ENCODE measurements at places on chromosomes 16 and 17.

DNA sequence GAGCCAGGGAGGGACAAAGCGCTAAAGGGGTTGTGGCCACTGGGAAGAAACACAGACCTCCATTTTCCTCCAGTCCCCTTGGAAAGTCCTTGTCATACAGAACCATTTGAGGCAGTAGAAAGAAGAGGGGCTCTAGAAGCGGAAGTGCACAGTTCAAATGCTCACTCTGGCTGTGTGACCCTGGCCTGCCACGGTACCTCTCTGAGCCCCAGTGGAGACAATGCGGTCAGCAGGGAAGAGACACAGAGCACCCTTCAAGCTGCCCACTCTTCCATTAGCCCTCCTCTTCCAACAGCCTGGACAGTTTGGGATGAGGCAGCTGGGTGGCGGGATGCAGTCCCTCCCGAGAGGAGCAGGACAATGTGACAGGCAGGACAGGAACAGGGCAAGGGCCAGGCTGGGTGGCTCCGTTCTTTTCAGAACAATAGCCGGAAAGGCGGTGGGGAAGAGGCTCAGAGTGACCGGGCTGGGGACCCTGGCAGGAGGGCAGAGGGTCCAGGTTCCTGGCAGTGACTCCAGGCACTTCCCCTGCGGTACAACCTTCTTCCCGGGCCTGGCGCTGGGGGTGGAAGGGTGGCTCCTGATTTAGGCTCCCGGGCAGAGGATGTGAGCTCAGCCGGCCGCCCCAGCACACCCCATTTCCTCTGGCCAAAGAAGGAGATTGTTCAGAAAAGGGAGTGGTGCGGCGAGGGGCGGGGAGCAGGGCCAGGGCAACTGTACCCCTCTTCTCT is 5.6 kb downstream of the CASKIN2 start:
- DNase-seq, result no peak

DNA sequence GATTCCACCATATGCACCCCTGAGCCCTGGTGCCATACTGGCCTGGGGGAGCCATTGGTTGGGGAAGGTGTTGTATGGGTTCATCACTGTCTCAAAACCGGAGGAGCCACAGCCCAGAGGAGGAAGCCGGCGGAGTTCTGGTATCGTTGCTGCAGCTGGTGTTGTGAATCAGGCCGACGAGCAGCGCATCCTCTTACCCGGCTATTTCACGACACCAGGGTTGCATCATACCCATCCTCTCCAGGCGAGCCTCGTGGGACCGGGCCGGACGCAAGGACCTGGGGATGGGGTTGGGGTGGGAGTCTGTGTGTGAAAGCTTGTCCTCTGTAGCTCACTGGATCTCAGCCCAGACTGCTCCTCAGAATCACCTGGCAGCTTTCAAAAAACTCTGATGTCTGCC is 6.6 kb upstream of the SLC12A3 start:
- no peak for DNase-seq

DNA sequence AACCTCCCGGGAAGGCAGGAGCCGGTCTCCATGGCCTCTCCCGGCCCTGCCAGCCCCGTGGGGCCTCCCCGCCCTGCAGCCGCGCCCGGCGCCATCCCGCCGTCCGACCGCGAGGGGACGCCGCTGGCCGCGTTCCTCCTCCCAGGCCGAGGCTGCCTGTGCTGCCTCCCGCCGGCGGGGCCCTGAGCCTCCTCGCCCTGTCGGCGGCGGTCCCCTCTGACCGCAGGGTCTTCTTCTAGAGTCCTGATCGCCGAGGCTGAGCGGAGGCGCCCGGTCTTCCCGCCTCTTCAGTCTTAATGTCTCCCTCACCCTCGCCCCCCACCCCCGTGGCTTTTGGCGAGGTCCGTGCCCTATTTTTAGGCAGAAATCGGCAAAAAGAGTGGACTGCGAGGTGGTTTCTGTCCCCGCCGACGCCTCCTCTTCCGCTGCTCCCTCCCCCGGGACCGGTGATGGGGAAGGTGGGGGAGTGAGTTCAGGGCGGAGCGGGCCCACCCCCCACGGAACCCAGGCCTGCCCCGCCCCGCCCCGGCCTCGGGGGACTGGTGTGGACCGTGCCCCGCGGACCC is 794 bp upstream of the CPNE7 start:
- DNase-seq, result peak; percentile 94

GRCh38 chr16:69410219-69410990 is 14.0 kb upstream of the CYB5B start:
- no peak for DNase-seq

GRCh38 chr16:81708266-81709015 is 70.7 kb upstream of the PLCG2 start:
- no peak for DNase-seq

GRCh38 chr17:66373079-66373478 is 70.7 kb downstream of the PRKCA start:
- no peak for DNase-seq

DNA sequence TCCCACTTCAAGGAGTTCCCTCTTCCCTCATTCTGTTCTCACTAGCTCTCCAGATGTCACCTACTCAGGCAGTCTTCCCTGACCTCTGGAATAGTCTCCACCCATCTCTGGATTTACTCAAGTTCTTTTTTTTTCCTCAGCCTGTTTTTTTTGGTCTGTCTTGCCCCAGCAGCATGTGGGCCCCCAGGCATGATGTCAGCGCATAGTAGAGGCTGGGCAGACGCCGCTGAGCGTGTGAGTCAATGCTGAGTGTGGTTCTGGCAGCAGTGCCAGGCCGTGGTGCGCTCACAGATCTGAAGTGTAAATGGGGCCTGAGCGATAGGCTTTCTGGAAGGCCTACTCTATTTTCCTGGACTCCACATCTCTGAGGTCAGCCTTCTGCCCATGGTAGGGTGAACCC is 2.7 kb upstream of the KCNJ18 start:
- no peak for DNase-seq

DNA sequence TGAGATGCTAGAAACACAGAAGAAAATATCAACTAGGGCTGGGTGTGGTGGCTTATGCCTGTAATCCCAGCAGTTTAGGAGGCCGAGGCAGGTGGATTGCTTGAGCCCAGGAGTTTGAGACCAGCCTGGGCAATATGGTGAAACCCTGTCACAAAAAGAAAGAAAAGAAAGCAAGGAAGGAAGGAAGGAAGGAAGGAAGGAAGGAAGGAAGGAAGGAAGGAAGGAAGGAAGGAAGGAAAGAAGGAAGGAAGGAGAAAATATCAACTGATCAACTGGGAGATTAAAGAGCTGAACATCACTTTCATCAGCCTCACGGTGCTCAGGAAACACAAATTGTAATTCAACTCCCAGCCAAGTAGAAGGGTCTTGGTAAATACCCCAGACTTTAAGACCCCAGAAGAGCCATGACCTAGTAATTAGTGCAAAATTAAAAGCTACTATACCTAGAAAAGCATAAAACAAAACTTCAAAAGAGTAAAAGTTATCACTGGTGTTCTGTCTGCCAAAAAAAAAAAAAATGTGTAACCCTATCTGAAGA is 27.8 kb upstream of the SLFN13 start:
- DNase-seq, result no peak

- no peak for DNase-seq
Measured at GRCh38 chr16:55662644-55663031, 6.8 kb downstream of the SLC6A2 start.

- no peak for DNase-seq
Measured at GRCh38 chr16:28167221-28167620, 44.5 kb downstream of the XPO6 start.

- no peak for DNase-seq
Measured at GRCh38 chr16:27429330-27429871, 27.4 kb downstream of the IL21R start.

DNA sequence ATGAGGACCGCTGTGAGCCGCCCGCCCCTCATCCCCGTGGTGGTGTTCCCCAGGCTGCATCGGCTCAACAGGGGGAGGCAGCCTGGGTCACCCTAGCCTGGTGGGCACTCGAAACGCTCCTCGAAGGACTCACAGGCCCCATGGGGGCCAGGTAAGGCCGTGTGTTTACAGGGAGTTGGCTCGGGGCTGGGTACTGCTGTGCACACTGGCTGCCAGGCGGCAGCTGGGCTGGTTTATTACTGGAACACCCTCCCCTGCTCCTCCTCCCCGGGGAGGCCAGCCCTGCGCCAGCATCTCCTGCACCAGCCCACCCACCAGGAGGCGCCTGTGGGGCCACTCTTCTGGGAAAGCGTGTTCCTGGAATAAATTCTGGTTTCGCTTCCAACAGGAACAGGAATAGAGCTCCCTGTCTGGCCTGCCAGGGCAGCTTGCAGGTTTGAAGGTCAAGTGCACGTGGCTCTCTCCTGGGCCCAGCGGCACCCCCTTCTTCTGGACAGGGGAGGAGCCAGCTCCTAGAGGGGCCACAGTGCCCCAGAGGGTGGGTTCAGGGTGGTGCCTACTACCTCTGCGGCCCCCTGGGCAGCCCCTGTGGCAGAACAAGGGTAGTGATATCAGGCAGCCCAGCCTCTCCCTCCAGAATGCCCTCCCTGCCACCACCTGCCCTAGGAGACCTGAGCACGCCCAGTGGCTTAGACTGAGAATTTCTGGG is 11.3 kb downstream of the MCRIP1 start:
- DNase-seq, result no peak

DNA sequence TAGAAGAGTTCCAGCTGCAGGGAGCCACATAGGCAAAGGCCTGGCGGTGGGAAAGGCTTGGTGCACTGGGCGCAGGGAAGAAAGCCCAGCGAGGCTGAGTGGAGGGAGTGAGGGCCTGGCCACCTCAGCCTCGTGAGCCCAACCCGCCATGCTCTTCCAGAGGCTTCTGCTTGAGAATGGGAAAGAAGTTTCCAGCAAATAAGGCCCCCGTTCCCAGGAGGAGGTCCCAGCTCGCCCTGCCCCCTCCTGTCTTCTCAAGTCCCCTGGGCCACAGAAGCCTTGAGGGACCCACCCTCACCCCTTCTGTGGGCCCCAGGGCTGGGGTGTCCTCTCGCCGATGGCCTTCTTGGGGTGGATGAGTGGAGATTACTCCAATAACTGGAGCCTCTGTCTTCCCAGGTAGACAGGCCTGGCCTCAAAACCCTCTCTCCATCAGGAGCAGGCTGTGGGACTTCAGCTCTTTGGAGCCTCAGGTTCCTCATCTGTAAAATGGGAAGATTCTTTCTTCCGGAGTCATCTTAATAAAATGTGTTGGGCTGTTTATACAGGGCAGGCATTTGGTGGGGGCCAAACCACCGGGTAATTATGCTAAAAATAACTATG is 933 bp upstream of the SNN start:
- no peak for DNase-seq

DNA sequence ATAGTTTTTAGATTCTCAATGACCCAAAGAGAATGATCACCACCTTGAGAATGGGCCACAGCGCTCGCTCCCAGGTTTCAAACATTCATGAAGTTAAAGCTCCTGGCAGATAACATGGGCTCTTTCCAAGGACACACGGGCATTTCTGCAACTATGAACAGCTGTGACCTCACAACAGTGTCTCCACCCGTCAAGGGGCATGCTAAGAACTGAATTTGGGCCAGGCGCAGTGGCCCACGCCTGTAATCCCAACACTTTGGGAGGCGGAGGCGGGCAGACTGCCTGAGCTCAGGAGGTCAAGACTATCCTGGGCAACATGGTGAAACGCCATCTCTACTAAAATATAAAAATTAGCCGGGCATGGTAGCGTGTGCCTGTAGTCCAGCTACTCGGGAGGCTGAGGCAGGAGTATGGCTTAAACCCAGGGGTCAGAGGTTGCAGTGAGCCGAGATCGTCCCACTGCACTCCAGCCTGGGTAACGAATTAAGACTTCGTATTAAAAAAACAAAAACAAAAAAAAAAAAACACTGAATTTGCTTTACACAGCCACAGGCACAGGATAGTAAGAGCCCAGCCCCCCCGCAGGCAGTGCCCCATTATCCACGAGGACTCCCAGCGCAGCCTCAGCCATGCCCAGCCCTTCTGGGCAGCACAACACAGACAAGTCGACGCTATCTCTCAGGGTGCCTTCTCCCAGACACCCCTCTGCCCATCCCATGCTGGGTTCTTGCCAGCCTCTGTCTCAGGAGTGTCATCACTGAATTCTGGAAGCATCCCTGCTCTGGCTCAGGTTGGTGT is 7.2 kb downstream of the USP7 start:
- no peak for DNase-seq

- no peak for DNase-seq
Measured at GRCh38 chr17:81342269-81343070, 47.4 kb upstream of the SLC38A10 start.

Measured in GM13977 (cell line).